HEK293T (cell line): ENCODE measurements at places on chromosomes 5 and 9.

- DNase-seq, result no peak
These were observed 184.4 kb downstream of the SAXO1 start for GRCh38 chr9:18848657-18849056.

GRCh38 chr5:141508798-141509611 is 20.1 kb downstream of the PCDHGC5 start:
- no peak for DNase-seq

GRCh38 chr5:149134778-149135500 is 6.4 kb upstream of the ABLIM3 start:
- no peak for DNase-seq

DNA sequence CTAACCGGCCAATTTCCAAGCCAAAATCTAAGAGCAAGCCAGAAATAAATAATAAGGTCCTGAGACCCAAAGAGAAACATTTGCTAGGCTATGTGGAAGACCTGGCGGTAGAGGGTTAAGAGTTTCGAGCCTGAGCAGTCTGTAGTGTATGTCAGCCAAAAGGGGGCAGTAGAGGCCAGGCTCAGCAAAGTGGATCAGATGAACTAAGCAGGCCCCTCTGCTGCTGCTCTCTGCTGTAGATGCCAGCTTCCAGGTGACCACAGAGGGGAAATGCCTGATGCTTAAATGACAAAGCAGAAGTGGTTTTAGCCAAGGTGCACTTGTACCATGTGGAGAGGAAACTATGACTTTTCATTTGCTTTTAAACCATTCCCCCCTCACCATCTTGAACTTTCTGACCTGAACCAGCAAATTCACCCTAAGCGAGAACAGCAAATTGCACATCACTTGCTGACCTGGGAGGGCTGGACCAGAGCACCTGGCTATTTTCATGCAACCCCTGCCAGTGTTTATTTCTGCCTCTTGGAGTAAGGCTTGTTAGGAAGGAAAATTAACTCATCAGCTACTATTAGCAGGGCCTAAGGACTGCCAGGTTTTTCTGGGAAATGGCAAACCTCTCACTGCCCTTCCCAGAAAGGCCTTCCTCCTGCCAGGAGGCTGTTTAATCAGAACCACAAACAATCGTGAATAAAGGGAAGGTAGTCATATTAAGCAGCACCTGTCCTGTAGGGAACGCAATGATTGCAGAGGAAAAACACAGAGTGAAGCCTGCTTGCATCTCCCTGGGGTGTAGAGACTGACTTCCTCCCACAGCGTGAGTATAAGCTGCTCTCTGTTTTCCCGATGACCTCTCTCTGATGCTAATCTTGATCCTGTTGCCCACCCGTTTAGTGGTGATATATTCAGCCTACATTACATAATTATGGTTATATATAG is 818.2 kb downstream of the TLR4 start:
- DNase-seq, result peak; percentile 56

- no peak for DNase-seq
These were observed 505 bp downstream of the SPTAN1 start for GRCh38 chr9:128552744-128553440.

DNA sequence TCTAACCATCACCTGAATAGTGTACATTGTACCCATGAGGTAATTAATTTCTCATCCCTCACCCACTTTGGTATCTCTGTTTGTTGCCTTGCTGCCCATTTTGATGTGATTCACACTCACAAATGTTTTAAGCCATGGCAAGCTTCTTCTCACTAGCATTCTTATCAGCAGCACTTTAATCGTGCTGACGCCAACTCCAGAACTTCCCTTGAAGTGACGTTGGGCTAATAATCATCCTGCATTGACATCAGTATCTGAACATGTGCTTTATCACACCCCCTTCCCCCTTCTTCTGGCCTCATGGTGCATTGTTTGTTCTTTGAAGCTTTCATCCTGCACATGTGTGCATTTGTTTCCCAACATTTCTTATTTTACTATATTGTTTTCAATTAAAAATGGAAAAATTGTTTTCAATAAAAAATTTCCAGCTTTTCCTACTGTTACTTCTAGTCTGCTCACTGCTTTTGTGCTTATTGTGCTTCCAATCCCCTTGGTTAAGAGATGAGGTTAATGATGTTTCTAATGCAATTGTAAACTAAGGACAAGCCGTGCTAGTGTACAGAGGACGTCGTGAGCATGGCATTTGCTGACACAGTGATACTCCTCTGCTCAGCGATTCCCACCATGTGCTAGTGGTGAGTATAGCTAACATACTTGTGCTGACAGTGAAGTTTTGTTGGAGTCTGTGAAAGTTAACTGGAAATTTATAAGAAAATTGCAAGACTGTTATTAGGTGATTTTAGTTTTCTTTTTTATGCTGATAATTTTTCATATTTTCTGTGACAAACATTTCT is 238.5 kb downstream of the KDM4C start:
- DNase-seq, result no peak

DNA sequence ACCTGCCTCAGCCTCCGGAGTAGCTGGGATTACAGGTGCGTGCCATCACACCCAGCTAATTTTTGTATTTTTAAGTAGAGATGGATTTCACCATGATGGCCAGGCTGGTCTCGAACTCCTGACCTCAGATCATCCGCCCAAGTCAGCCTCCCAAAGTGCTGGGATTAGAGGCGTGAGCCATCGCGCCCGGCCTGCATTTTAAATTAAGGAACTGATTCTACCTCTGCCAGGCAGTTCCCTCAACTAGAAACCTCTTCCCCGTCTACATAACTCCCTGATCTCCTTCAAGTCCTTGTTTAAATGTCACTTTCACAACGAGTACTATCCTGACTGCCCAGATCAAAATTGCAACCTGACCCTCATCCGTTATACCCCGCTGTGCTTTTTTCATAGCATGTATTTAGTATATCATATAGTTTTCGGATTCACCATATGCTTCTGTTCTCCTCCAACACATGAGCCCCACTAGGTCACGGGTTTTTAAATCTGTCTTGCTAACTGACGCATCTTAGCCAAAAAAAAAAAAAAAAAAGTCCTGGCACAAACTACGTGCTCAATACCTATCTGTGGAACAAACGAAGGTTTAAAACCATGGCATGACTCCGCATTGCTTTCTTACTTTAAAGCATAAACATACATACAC is 858 bp upstream of the SOWAHA start:
- no peak for DNase-seq

- DNase-seq, result no peak
These were observed 118.6 kb downstream of the MAT2B start for GRCh38 chr5:163623986-163624385.

GRCh38 chr5:58922461-58923171 is 339.7 kb downstream of the RAB3C start:
- DNase-seq, result no peak

DNA sequence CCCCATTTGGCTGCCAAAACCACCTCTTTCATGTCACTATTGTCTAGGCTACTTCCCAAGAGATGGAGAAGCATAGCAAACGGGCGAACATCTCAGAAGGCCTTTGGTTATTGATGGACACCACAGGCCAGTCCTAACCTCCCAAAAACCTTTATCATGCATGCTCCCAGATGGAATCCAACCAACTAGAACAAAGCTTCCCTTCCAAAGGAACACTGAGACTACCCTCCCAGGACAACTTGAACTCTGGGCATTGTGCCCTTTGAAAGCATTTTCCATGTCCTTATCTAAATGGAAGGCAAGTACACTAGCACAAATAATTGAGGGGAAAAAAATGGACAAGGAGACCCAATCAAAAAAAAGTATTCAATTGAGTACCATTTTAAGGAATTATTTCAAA is 65.6 kb downstream of the SPOCK1 start:
- DNase-seq, result no peak

GRCh38 chr5:139835656-139836055 is 40.0 kb downstream of the PSD2 start:
- DNase-seq, result no peak

GRCh38 chr5:166412191-166412590 is 1879.3 kb upstream of the WWC1 start:
- no peak for DNase-seq

DNA sequence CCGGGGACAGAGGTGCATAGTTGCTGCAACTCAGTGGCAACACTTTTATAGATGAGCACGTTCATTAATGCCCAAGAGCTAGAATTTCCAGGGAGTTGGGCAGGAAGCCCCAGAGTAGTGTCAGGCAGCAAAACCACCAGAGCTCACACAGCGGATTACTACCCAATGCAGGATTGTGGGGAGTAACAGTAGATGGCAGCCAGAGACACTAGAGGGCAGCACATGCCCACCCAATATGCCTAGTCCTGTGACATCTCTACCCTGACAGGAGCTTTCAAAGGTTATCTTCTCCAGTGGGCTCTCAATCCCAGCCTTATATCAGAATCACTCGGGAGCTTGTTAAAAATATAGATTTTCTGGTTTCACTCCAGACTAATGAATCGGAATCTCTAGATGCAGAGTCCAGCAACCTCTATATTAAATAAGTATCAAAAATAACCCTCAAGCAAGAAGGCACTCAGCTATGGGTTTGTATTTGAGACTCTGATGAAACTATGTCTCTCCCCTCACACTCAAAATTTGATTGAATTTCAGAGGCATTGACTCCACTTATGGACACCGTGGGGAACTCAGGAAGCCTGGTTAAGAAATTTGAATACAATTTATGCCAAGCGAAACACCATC is 58.4 kb upstream of the PHF24 start:
- peak; percentile 81 for DNase-seq

DNA sequence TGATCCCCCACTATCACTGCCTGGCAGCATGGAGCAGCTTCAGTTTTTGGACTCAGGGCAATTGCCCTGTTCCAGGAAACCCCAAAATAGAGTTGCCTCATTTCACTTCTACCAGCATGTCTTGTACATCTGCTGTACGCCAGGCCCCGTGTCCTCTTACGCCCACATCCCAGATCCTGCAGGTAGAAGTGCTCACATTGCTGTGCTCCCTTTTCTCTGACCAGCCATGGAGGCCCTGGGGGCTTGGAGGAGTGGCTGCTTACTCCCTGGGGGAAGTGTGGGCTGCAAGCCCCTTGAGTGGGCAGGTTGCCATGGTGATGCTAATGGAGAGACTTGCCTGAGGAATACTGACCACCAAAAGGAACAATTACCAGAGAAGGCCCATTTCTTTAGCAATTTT is 55.6 kb upstream of the KCNIP1 start:
- DNase-seq, result no peak

DNA sequence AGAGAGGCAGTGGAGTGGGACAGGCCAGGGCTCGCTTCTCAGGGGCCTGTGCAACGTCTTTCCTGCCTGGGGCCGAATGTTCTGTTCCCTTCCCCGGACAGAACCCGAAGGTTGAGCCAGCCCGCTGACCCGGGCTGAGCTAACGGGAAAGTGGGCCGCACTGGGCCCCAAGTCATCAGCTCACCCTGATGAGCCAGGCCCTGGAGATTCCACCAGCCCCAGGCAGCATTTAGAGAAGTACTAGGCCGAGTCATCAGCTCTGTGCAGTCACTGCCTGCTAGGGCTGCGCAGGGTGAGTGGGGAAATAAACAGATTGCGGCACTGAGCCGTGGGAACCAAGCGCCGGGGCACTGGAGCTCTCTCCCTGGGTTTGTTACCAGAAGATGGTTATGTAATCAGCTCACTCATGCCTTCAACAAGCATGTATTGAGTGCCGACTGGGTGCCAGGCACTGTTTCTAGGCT is 29.1 kb upstream of the DUSP1 start:
- no peak for DNase-seq
